ENCODE measurements at places on chromosomes 12 and 14.
A peak's percentile ranks its signal among the peaks of the same experiment; 100 is the strongest.

DNA sequence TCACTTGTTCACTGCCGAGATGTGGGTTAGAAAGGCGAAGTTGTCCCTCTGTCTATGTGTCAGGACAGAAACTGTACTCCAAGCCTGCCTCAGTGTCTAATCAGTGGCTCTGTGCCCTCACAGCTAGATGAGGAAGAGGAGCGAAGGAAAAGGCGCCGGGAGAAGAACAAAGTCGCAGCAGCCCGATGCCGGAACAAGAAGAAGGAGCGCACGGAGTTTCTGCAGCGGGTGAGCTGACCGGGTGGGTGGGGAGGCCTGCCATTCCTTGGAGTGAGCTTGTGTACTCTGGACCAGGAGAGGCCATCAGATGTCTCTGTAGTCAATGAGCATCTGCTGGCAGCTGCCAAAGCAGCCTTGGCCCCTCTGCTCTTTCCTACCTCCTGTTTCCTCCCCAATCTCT lies 33.5 kb downstream of the JDP2 start:
- no peak for DNase-seq

DNA sequence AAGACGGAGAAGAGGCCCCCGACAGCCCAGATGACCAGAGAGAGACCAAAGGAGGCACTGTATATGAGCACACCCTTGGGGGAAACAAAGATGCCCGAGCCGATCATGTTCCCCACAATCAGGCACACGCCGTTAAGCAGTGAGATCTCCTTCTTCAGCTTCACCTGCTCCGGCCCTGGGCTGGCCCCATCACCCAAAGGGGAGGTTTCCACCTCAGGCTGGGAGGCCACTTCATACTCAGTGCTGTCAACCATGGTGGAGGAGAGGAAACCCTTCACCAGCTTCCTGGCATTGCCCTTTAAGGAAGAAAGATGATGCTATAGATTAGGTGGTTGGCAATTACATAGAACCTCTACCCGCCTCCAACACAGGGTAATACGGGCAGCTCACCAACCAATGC lies 2.1 kb downstream of the SLC7A7 start:
- DNase-seq = no peak

- DNase-seq = no peak
Observed at GRCh38 chr12:12305568-12306300, 38.9 kb upstream of the LRP6 start.

GRCh38 chr12:46219877-46220655 lies 48.8 kb downstream of the SLC38A1 start:
- no peak for DNase-seq

- DNase-seq = peak; percentile 42
Observed at GRCh38 chr12:59164991-59165718, 244.9 kb upstream of the LRIG3 start.

- DNase-seq = no peak
Observed at GRCh38 chr12:105352052-105352451, 21.6 kb downstream of the C12orf75 start.

- no peak for DNase-seq
Observed at GRCh38 chr12:131771965-131772364, 56.2 kb upstream of the MMP17 start.

GRCh38 chr12:126418400-126418799 lies 1353.2 kb downstream of the AACS start:
- no peak for DNase-seq

DNA sequence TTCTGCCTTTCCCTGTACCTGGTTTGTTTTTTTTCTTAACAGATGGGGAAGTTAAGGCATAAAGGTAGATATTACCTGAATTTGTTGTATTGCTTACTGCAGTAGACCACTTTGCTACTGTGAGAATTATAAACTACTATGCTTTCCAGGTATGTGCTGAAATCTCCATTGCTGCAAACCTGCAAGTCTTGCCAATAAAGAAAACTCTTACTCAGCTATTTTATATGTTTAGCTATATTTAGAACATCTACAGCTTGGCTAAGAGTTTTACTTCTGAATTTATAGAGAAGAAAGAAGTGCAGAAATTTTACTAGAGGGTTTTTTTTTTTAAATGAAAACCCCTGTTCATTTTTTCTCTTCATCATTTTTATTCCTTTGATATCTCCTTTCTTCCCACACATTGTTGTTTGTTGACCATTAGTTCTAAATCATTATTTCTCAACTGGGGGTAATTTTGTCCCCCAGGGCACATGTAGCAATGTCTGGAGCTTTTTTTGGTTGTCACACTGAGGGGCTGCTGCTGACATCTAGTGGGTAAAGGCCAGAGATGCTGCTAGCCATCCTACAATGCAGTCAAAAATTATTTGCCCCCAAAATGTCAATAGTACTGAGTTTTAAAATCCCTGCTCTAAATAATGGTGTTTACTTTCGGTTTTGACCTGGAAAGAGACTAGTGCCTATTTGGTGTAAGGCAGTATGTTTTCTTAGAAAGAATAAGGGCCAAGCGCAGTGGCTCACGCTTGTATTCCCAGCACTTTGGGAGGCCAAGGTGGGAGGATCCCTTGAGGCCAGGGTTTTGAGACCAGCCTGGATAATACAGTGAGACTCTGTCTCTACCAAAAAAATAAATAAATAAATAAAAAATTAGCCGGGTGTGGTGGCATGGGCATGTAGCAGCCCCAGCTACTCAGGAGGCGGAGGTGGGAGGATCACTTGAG lies 48.6 kb downstream of the PCNX1 start:
- peak; percentile 23 for DNase-seq

DNA sequence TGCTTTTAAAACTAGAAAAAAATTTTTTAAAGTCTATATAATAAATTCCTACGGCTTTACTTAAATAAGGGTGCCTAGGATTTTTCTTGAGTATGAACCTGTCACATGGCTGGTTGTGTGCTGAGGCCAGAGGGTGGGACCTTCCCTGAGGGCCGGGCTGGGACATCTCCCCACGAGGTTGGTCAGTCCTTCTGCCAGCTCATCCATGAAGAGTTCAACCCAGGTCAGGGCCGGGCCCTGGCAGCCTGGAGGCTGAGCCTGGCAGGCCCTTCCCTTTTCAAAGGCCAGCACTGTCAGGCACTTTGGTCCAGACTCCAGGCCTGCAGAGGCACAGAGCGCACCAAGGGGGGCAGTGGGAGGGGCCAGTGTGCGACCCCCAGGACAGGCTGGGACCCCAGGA lies 31.7 kb downstream of the TNFAIP2 start:
- DNase-seq = peak; percentile 89

DNA sequence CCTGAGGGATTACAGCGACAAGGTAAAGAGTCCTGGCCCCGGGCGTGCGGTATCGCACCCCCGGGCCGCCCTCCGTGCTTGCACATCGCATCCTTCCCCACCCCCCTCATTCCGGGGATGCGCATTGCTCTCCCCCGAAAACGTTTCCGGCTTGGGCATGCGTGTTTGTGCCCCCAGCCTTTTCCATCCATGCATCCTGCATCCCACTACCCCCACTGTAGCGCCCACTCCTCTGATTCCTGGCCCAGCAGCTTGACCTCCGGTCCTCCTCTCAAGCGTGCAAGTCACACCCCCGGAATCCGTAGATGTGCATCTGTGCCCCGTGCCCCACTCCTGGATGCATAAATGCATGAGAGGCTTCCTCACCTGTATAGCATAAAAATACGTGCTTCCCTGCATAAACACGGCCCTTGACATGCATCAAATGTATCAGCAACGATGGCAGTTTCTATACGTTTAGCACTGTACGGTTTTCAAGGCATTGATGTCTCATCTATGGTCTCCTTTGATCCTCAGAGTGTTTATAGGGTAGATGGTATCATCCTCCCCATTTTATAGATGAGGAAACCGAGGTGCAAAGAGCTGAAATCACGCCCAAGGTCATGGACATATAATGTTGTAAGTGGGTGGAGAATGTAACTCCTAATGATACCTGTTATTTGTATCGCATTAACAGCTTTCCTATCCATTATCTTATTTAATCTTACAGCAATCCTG lies 484 bp downstream of the RIC8B start:
- no peak for DNase-seq

GRCh38 chr14:62110941-62111340 lies 348.7 kb downstream of the SNAPC1 start:
- no peak for DNase-seq

DNA sequence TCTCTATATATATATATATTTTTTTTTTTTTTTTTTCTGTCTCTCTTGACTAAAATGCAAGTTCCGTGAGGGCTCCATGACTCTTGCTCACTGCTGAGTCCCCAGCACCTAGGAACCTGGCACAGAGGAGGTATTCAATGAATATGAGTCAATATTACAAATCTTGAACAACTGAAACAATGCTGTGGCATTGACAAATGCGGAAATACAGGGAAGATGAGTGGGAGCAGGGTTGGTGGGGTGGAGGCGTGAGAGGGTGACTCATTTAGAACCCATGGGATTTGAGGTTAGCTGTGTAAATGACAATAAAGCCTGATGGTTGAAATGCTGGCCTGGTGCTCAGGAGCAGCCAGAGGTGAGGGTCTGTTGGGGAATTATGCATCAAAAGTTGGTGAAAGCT lies 121.7 kb upstream of the FUT8 start:
- peak; percentile 42 for DNase-seq

- no peak for DNase-seq
Observed at GRCh38 chr14:71539650-71540285, 392.5 kb upstream of the RGS6 start.

DNA sequence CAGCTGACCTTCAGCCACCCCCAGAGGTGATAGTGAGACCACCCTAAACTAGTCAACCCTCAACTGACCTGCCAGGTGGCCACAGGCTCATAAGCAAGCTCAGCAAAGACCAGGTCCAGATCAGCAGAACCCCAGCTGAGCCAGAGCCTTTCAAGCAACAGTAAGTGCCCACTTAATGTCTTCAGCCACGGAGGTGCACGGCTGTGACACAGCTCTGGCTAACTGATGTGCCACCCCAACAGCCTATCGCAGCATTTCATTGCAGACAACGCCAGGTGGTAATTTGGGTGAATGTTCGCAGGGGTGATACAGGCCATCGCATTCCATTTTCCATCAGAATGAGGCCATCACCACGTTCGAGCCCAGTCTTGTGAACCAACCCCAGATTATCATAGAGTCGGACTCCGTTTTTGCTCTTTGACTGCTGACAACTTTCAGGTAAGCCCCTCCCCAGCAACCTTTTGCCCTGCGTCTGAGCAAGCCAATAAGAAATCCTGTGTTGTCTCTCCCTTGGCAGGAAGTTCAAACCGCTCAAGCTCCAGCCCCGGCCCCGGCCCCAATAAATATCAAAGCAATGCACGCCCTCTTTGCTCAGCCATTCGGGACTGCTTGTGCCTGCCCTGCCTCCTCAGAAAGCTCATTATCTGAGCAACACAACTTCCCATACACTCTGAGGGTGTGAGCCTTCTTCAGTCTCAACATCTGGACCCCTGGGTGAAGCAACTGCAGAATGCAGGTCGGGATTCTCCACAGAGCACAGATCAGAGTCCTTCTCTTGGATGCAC lies 44.4 kb downstream of the JAG2 start:
- no peak for DNase-seq

DNA sequence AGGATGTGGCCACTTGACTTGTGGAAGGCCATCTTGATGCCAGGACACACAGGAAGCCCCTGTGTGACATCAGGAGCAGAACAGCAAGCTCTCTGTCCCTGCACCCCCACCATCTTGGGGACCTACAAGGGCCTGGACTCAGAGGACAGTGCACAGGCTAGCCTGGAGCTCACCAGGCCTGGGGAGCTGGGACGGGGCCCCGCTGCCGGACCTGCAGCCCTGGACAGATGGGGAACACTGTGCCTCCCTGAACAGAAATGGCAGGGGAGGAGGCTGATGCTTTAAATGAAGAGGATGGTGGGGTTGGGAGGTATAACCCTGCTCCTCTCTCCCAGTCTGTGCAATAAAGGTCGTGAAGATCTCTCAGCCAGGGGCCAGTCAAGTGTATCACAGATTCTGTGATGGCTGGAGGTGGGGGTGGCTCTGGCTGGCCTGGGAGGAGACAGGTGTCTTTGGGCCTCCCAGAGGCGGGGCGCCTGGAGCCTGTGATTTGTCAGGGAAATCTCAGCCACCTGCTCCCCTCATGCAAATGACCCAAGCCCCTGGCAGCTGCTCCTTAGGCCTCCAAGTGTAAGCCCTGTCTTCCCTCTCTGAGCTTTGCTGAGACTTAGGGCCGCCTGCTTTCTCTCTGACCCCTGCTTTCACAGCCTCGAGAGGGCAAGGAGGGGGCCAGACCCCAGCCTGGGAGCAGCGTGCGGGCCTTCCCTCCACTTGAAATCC lies 1.1 kb upstream of the GNB3 start:
- no peak for DNase-seq

DNA sequence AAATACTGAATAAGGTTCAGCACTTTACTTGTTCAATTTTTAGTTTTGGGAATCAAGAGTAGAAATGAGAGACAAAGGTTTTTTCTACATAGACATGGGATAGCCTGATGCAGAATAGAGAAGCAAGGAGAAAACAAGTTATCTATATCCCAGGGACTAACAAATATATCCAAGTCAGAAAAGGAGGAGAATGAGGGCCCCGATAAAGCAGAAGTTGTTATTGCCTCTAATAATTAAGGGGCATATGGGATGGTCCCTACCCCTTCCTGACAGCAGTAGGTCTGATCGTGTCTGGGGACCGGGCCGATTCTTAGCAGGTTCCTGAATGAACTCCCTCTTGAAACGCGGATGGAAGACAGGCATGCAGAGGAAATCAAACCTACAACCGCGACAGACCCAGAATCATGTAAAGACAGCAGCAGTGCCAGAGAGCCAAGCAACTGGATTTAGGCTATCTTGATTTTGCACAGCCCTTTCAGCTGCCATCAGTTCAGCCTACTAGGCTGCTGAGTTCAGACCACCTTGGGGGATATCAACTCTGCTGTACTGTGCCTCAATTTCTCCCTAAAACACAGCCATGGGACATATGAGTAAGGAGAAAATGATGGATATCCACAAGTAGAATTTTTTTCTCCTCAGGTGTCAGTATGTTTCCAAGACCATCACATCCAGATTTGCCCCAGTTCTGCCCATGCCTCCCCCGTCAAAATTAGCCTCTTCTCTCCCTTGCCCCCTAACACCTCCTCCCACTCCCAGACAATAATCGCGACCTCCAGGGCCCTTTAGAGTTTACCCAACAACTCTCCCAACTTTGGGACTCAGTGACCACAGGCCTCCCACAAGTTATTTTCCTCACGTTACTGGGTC lies 706 bp downstream of the PRMT5 start:
- no peak for DNase-seq

- DNase-seq = no peak
Observed at GRCh38 chr12:44717612-44718011, 158.5 kb downstream of the NELL2 start.

Measured in A549 (cell line).